ENCODE measurements at places on chromosomes 1 and 21.

GRCh38 chr1:150873521-150873920, 2.9 kb downstream of the ARNT start:
- DNase-seq = no peak

- DNase-seq = peak; percentile 51
Observed at GRCh38 chr1:84772428-84772943, 82.2 kb upstream of the SSX2IP start.

- DNase-seq = no peak
Observed at GRCh38 chr1:220483700-220484099, 44.2 kb upstream of the MARK1 start.

- no peak for DNase-seq
Observed at GRCh38 chr1:119012383-119012782, 24.2 kb upstream of the TBX15 start.

DNA sequence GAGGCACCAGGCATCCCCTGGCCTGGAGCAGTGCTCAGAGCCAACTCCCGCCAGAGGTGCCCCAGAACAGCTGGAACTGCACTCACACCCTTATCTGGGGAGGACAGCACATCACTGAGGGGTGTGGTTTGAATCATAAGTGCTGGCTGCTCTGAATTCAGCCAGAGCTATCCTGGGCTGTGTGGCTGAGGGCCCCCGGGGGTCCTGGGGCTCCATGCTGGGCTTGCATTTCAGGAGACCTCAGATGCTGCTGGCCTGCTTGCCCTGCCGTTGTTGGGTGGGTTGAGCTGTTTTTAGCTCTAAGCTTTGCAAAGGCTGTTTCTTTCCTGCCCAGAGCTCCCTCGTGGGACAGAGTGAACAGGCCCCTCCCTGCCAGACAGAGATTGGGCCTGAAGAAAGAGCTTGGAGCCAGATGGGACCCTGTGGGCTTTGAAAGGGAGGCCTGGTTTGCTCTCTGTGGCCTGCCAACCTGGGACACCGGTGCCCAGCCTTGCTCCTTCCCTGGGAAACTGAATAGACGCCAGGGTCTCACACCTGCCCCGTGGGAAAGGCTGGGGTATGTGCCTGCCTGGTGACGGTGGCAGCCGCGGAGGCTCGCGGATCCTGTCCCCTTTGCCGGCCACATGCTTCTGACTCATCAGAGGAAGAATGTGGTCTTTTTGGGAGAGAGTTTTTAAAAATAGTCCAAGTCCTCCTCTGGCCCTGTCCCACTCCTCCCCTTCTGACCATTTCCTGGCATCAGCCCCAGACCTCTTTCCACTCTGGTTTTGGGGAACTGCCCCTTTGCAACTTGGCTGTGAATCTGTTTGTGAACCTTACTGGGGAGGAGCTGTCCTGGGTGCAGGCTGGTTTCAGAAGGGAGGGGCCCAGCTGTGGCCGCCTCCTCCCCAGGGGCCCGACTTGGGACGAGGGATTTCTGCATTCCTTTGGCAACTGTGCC, 30.0 kb downstream of the ARHGEF10L start:
- no peak for DNase-seq

GRCh38 chr1:25922056-25922970, 16.1 kb upstream of the STMN1 start:
- DNase-seq = no peak

- no peak for DNase-seq
Observed at GRCh38 chr1:23103001-23103889, 65.4 kb downstream of the LUZP1 start.

GRCh38 chr21:34691390-34692032, 22.7 kb downstream of the CLIC6 start:
- DNase-seq = no peak

GRCh38 chr21:26788790-26789189, 56.4 kb downstream of the ADAMTS1 start:
- DNase-seq = no peak

DNA sequence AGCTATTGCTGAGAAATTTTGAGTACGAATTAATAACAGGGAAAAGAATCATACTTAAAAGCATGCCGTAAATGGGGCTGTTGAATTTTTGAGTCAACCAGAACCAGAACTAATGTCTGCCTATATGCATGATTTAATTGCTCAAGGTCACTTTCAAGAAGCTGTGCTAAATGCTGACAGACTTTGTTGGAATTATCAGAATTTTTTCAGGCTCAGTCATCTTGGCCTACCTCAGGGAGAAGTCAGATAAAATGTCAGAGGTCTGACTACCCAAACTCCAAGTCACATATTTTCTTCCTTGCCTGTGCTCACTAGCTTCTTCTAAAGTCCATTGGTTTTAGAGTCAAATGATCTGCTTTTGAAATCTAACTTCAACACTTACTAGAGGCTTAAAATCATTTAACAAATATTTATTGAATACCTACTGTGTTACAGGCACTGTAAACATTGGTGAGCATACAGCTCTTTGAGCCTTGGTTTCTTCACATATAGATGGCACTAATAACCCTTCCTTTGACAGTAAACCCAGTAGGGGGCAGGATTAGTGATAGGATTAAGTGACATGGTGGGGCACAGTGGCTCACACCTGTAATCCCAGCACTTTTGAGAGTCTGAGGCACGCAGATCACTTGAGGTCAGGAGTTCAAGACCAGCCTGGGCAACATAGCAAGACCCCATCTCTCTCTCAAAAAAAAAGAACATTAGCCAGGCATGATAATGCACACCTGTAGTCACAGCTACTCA, 121.2 kb upstream of the SLC44A3 start:
- DNase-seq = no peak

- DNase-seq = no peak
Observed at GRCh38 chr1:31696242-31696641, 7.6 kb downstream of the COL16A1 start.

- no peak for DNase-seq
Observed at GRCh38 chr21:25313829-25314228, 293.5 kb downstream of the MRPL39 start.

DNA sequence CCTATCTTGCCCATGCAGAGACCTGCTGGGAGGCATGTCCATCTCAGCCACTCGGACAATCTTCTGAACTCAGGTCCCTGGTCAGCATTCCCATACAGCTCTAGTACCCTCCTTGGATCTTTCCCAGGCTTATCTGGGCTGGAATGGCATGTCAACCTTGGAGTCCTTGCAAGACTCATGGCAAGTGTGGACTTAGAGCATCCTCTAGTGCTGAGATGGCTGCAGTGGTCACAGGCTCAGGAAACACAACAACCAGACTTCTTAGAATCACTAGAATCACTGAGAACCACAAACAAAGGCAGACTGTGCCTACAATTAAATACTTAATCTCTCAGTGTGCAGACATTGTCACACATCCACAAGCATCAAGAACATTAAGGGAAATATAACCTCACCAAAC, 73.1 kb upstream of the TSHB start:
- no peak for DNase-seq

GRCh38 chr1:87335175-87335884, 6.7 kb downstream of the LMO4 start:
- DNase-seq = peak; percentile 53

GRCh38 chr1:72636631-72637030, 354.3 kb upstream of the NEGR1 start:
- no peak for DNase-seq

DNA sequence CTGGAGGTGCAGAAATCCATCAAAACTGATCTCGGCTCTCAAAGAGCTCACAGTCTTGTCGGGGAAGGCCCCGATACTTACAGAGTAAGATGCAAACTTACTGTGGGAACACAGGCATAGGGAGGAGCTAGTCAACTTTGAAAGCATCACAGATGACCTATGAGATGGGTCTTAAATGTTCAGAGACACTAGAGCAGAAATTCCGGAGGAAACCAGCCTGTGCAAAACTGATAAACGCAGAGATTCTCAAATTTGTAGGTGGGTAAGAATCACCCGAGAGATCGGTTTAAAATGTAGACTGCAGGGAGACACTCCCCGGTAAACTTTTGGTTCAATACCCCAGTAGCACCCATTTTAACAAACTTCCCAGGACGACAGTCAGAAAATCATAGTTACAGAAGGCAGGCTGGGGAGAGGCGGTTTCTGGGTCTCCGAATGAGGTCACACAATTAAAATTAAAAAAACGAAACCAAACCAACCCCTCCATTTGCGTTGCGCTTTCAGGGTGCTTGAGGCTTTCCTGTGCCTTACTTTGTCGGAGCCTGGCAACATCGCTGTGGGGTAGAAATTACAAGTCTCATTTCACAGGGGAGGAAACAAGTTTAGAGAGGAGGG, 755 bp upstream of the THRAP3 start:
- no peak for DNase-seq

GRCh38 chr1:57473448-57473847, 49.6 kb upstream of the DAB1 start:
- DNase-seq = no peak

DNA sequence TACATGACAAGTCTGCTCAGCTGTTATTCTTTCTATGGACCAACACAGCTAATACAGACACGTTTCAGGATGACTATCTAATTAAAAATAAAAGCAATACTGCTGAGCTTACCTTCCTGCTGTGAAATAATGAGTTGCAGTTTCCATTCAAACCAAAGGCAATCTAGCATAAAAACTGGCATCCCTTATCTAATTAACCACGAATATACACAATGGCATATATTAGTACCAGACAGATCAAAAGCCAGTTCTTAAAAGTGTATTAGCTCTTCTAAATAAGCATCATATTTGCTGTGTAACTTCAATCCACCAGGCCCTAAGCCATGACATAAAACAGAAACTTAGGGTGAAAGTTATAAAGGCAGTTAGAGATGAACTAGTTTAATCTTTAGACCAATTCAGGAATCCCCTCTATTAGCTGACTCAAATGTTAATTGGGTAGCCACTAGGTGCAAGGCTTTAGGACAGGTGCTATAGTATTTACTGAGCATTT, 20.6 kb downstream of the TESK2 start:
- DNase-seq = no peak

DNA sequence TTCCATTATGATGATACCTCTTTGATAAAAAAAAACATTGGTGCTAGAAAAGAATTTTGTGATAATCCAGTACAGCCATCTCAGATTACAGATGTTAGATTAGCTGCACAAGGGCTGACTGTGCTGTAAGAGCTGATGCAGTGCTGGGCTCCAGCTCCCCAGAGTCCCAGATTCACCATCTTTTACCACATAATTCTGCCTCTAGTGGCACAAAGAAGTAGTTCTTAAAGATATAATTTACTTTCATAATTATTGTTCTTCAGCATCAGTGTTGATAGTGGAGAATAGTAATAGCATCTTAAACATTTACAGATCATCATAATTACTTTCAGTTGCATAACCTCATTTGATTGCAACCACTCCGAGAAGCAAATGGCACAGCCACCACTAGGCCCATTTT, 262.1 kb downstream of the BRINP2 start:
- no peak for DNase-seq

DNA sequence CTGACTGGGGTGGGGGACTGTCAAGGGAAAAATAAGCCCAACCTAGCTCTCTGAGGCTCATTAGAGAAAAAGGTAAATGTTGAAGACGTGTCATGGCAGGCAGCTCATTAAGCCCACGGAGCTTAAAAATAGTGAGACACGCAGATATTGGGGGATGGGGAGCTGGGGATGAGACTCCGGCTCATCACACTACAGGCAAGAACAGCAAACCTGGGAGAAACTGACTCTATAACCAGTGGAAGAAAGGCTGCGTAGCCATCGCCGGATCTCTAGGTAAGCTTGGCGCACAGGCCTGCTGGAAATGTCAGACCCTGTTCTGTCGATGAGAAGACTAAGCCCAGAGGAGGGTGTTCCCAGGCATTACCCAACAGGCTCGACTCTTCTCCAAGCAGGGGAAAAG, 78.0 kb downstream of the SYT2 start:
- DNase-seq = no peak

DNA sequence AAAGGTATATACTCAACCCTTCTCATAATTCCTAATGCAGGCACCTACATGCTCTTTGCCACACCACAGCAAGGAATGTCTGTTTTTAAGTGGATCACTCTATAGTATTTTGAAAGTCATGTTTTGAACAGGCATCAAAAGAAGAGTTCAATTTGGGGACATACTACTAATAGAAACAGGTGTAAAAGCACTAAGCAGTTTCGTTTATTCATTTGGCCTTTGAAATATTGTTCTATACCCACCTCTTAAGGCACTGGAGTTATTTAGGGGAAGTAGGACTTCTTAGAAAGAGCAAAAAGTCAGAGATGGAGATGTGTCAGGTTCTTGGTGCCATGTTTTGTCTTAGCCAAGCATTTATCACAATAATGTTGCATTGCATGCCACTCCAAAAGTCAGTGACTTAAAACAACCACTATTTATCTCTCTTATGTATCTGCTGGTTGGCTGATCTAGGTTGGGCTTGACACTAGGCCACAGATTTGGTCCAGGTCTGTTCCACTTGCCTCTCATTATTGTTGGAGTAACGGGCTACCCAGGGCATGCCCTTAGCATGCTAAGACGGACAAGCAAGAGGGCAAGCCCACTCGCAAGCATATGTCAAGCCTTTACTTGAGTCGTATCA, 107.5 kb downstream of the RGL1 start:
- DNase-seq = no peak

DNA sequence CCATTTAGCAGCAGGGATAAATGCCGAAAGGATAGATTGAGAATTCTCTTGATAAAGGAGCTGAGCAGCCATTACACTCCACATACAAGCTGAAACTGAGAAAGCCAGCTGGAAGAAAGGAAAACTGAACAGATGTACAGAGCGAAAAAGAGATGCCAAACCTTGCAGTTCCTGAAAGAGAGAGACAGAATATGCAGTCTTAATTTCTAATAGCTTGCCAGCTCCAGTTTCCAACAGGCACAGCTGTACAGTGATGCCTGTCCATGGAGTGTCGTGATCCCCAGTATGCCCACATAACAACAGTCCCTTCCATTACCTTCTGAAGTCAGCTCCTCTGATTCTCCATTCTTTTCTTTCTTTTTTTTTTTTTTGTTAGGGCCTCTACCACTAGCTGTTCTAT, 22.7 kb downstream of the ABL2 start:
- no peak for DNase-seq

DNA sequence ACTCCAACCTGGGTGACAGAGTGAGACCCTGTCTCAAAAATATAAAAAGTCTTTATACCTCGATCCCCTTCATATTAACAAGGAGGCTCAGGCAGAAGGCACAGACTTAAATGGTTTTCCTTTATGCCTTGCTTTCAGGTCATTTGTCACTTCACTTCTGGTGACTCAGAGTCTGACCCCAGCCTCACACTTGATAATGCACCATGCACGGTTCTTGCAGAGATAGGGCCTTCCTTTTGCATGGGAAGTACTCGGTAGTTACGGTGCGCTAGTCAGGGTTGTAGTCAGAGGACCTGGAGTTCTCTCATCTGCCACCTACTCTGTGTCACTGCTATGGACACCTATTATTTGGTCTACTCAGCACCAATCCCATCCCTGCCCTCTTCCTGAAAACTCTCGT, 43.6 kb upstream of the BMP8B start:
- DNase-seq = no peak

DNA sequence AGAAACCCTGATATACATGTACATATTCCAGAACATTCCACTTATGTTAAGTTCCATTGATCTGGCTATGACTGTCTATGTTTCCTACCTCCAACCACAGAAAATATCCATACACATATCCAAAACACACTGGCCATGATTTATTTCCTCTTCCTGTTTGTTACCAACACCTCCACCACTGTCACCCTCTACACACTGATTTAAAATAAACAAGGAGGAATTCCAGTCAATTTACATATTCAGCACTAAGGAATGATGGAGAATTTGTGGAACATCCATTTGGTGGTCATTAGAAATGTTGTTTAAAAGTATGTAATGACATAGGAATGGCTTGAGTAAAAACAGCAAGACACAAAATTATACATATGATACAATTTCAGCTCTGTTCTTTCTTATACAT, 5.5 kb upstream of the STX6 start:
- no peak for DNase-seq

- DNase-seq = no peak
Observed at GRCh38 chr1:221667504-221667903, 74.4 kb downstream of the DUSP10 start.

Measured in stimulated activated CD8-positive, alpha-beta memory T cell treated with anti-CD3 and anti-CD28 coated beads, Interleukin-7, amount 100 ng/mL, for 1 hour (primary cell).